Stimulated activated CD4-positive, alpha-beta T cell treated with anti-CD3 and anti-CD28 coated beads, Interleukin-12 subunit alpha, Interleukin-12 subunit beta, amount 100 ng/mL, for 24 hours (primary cell): ENCODE measurements at places on chromosomes 2 and 18.

DNA sequence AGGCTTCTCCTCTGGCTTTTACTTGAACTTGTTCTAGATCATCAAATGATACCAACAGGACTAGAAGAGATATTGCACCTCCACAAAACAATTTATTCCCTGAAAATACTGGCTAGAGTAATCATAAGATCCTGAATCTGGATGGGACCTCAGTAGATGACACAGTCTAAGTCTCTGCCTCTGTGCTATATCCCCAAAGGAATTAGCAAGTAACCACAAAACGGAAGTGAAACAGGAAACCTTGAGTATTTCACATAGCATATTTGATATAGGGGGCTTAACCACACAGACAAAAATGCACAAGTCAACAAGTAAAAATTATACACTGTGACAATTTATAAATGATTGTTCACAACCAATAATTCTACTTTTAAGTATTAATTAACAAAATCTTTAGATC, 456.9 kb upstream of the TNP1 start:
- no peak for DNase-seq

- DNase-seq = no peak
Observed at GRCh38 chr18:56873441-56874140, 222.4 kb downstream of the WDR7 start.

GRCh38 chr2:207501802-207502576, 27.8 kb upstream of the CREB1 start:
- no peak for DNase-seq

GRCh38 chr2:172829229-172829628, 93.6 kb downstream of the RAPGEF4 start:
- DNase-seq = no peak
